ENCODE measurements at places on chromosomes 3 and 15. TPM values are rescaled to one million over a fixed set of nuclear protein-coding genes. Genes with fewer than 3 reads are reported as not detected.

SMARCC1 gene
- 38.6 TPM for total RNA-seq

CDC25A gene
- total RNA-seq, result 0.81 TPM

AHSG gene
- not detected for total RNA-seq

- no peak for DNase-seq
These were observed 42.3 kb upstream of the VGLL3 start for GRCh38 chr3:87033205-87033604.

GRCh38 chr15:72369964-72370363 is 5.8 kb downstream of the HEXA start:
- DNase-seq, result no peak

IQCH gene
- total RNA-seq, result 0.17 TPM

GRCh38 chr15:39320886-39321285 is 260.0 kb upstream of the THBS1 start:
- no peak for DNase-seq

DNA sequence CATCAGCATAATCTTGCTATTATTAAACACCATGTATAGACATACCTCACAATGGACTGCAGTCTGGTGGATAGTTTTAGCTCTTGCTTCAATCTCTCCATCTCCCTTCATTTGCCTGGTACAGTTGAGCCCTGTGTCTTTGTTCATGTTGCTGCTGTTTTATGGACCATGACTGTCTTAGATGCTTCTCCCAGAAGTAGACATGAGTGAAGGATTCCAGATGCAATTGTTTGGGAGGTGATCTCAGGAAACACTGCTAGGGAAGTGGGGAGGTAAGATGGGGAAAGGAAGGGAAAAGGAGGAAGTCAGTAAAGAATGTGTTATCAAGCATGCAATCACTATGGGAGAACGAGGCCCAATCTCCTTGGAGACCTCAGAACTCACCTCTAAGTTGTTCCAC is 36.3 kb upstream of the CTNNB1 start:
- no peak for DNase-seq

AP3B2 gene
- 2.4 TPM for total RNA-seq

- DNase-seq, result no peak
These were observed 78.8 kb upstream of the UBE2E1 start for GRCh38 chr3:23726811-23727548.

DISP2 gene
- total RNA-seq, result not detected

CACNA2D3 gene
- 1.5 TPM for total RNA-seq

DNA sequence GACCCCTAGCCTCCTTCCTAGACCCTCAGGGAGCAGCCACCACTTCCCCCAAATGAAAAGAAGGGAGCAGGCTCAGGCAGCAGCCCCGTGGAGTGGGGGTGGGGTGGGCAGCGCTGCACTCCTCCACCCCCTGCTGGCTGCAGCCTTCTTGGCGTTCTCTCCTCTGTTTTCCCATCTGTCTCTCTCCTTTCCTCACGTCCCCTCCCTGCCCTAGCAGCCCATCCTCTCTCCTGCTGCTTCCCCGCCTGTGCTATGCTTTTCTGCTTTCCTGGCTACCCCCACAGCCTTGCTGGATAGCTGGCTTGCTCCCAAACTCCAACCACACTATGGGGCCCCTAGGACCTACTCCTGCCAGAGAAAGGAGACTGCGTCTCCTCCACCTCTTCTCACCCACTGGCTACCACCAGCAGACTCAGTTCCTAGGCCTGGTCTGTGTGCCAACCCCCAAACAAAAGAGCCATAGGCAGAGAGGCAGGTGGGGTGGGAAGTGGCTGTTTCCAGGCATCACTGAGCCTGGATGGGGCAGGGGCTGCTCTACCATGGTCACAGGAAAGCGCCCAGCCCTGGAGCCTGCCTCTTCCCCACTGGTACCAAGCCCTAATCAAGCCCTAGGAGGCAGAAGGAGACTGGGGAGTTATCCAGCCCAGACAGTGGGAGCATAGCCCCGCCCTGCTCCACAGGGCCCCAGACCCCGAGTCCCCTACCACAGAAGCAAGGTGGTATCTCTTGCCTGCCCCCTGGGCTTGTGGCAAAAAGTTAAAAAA is 3.4 kb upstream of the DISP2 start:
- no peak for DNase-seq

GRCh38 chr3:157370867-157371266 is 65.8 kb upstream of the PTX3 start:
- DNase-seq, result no peak

ZNF770 gene
- 96.7 TPM for total RNA-seq

DNA sequence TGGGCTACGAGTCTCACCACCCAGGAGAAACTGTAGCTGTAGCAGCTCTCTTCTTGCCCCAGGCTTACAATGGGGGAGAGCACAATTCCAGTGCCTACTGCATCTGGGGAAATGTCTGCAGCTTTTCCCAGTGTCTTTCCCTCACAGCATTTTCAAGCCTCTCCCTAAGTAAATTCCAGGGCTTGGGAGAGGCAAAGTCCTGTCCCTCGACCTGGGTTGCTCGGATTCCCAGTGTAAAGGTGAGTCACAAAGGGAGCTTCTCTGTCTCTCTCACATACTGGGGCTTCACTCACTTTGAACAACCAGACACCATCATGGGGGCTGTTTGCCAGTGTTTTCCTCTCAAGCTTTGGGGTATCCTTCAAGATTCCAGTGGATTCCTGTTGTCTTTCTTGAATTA is 689.4 kb upstream of the NAALADL2 start:
- DNase-seq, result no peak

DNA sequence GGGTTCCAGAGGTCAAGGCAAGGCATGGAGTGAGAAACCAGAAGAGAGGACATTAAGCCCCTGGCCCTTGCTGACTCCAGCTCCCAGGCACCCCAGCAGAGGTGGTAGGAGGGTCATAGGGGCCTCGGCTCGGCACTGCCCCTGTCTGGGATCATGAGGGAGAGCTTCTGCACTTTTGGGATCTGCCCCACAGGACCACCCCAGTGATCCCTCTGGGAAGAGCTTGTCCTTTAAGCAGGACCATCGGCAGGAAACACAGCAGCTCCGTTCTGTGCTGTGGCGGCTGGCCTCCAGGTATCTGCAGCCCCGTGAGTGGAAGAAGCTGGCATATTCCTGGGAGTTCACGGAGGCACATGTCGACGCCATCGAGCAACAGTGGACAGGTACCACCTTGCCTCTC is 35.5 kb downstream of the ANKDD1A start:
- no peak for DNase-seq

- DNase-seq, result peak; percentile 21
These were observed 603 bp downstream of the SCAPER start for GRCh38 chr15:76904461-76905012.

- no peak for DNase-seq
These were observed 83.5 kb upstream of the BCL6 start for GRCh38 chr3:187828579-187829452.

DNA sequence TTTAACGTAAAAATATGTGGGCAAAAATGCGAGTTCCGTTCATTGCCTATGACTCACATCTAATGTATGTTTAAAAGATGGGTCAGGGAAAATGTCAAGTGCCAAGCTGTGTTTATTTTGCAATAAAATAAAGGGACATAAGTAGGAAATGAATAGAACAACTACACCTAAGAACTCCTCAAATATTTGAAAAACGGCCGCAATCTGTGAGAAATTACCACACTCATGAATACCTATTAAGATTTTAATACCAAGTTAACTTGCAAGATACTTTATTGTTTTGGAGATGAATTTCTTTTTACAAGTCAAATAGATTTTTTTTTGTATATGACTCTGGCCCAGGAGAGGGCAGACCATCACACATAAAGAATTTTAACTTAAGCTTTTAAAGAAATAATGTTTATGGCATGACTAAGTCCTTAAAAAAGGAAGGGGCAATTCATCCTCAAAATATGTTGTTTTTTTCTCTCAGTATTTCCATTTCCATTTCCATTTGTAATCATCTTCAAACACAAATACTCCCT is 152.7 kb downstream of the SUCNR1 start:
- DNase-seq, result no peak

DNA sequence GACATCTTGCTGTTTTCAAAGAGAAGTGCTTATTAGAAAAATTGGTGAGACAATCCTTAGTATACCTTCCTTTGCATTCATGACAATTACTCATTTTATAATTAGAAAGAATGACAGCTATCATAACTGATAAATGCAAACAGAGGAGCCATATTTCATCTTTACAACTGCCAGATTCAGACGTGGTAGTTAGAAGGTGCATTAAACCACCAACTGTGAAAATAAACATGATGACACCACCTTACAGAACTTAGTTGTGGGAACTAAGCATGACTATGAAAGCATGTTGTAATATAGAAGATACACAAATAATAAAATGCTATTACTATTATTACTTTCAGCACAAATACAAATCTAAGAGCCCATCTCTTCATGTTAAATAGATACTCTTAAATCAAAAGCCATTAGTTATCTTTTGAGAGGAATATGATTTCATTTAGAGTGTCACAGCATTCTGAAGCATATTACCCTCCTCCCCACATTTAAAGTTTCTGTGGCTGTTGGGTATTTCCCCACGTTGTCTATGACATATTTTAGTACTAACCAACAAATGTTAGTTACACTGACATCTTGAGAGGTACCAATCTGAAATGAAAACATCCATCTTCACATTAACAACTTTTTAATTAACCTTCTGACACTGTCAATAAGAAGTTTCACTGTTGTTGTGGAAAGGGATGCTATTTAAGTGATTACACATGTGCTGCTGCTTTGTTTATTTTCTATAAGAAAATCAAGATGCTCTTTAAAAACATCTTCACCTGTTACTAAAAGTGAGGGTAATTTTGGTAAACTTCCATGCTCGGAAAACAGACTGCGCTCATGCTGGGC is 163.8 kb downstream of the LSAMP start:
- DNase-seq, result no peak

PLA2G4E gene
- 67.2 TPM for total RNA-seq

- no peak for DNase-seq
These were observed 1010.0 kb downstream of the SQOR start for GRCh38 chr15:46644501-46645481.

- DNase-seq, result no peak
These were observed 421.3 kb downstream of the PYDC2 start for GRCh38 chr3:191882289-191882688.

STRA6 gene
- 0.52 TPM for total RNA-seq

- DNase-seq, result no peak
These were observed 47.4 kb upstream of the MKRN3 start for GRCh38 chr15:23518104-23518503.

- DNase-seq, result no peak
These were observed 53.2 kb upstream of the PPARG start for GRCh38 chr3:12235691-12236090.

DNA sequence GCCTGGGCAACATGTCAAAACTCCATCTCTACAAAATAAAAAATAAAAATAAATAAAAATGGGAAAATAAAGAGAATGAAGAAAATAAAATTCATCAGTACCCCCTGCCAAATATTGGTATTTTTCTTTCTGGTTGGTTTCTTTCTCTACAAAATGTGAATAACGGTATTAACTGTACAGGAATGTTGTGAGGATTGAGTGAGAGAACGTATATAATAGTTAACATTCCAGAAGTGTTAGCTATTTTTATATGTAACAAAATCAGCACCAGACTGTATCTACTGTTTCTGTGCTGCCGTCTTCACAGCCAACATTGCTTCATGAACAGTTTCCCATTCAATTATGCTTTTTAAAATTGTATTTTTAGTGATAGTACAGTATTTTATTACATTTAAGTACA is 25.5 kb upstream of the RNU6-1 start:
- no peak for DNase-seq

DNA sequence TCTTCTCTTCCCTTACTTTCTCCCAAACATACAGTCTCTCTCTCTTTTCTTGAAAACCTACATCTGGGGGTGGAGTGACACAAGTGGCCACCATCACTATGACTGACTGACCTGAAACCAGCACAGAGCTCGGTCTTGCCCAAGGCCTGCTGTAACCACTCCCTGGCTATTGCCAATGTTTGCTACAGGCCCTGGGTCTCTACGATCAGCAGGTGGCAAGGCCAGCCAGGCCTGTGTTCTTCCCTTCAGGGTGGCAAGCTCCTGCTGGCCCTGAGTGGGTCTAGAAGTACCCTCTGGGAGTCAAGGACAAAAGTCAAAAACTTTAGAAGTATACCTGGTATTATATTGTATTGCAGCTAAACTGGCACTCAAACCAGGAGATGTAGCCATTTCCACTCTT is 140.9 kb upstream of the TGFBR2 start:
- no peak for DNase-seq

DNA sequence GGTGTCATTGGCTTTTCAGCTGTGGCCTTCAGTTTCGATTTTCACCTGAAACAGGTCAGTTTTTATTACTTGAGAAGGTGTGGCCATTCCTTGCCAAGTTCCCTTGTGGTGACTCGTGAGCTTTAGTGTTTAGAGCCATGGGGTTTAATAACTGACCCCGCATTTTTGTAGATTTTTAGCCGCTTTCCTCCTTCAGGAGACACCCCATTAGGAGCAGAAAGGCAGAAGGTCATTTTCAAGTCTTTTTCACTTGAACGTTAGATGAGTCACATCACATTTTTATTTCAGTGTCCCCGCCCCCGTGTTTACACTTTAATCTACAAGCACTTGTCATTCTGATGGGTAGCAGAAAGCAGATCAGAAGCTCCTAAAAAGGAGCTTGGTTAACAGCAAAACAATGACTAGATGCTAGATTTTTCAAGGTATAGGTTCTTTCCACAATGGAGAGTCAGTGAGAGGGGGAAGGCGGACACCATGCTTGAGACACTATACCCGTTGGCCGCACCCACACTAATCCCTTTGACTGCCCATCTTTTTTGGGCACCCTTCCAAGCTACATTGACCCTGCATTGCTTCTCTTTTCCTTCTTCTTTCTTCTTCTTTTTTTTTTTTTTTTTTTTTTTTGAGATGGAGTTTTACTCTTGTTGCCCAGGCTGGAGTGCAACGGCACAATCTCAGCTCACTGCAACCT is 132.7 kb downstream of the GHSR start:
- peak; percentile 37 for DNase-seq

DNA sequence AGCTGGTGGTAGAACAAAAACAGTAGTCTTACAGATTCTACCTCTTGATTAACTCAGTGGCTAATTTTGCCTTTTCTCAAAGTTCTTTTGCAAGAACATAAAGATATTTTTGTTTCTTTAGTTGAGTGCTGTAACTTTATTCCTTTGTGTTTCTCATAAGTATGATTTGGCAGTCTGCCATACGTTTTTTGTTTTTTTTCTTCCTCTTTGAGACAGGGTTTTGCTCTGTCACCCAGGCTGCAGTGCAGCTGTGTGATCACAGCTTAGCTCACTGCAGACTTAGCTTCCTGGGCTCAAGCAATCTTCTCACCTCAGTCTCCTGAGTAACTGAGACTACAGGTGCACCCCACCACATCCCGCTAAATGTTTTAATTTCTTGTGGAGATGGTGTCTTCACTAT is 22.4 kb downstream of the B3GNT5 start:
- DNase-seq, result no peak
